ENCODE measurements at places on chromosomes 3 and 15. TPM values are rescaled to one million over a fixed set of nuclear protein-coding genes. Genes with fewer than 3 reads are reported as not detected.

DNA sequence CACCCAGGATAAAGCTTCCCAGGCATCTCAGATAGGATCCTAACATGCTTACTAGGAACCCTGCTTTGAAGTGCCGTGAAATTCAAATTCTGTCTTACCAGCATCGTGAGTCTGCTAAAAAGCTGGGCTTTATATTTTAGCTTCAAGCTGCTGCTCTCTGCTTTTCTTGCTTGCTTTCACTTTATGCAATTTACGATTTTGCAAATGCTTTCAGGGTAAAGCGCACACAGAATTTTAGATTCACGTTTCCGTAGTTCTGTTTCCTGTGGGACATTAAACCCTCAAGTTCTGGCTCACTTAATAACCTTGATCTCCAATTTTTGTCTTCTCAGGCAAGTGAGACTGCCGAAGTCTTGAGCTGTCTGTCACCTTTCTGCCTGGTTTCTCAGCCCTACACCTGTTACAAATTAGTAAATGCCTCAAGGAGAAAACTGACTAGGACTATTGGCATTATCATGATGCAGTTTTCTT, 170.5 kb upstream of the TGFBR2 start:
- DNase-seq: no peak

GRCh38 chr15:100308213-100308600, 33.6 kb downstream of the ADAMTS17 start:
- DNase-seq: no peak

Gene NUP210
- 21.2 TPM for polyA plus RNA-seq

Gene RGMA
- 13.3 TPM for polyA plus RNA-seq

Gene OXTR
- polyA plus RNA-seq: 0.90 TPM

Gene TRH
- 0.45 TPM for polyA plus RNA-seq

- DNase-seq: no peak
These were observed 12.0 kb downstream of the ALDH1A2 start for GRCh38 chr15:58053315-58054153.

DNA sequence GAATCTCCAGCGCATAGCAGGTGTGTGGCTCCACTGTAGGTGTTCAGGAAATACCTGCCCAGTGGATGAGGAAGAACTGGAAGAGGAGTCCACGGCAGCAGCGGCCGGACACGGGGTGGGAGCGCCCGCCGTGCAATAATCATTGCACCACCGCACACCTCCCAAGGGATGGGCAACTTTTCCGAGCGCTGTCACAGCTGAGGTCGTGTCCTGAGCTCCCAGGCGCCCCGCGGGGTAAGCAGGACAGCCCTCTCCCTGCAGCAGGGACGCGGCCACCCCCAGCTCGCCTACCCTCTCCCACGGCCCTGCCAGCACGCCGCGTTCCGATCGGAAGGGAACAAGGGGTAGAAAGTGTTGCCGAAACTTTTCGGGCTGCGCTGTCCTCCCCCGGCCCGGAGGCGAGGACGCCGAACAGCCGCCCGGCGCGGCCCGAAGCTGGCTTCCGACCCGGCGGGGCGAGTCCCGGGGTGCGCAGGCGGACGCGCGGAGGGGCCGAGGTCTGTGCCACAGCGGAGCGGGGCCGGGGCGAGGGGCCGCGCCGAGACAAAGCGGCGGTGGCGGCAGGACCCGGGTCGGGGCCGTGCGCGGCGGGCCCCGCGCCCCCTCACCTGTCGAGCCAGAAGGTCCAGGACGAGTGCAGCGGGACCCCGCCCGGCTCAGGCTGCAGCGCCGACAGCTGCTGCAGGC, 475 bp downstream of the EIF4E3 start:
- no peak for DNase-seq

Gene ATP6V1A
- polyA plus RNA-seq: 99.8 TPM

Gene RASL12
- polyA plus RNA-seq: 8.1 TPM

DNA sequence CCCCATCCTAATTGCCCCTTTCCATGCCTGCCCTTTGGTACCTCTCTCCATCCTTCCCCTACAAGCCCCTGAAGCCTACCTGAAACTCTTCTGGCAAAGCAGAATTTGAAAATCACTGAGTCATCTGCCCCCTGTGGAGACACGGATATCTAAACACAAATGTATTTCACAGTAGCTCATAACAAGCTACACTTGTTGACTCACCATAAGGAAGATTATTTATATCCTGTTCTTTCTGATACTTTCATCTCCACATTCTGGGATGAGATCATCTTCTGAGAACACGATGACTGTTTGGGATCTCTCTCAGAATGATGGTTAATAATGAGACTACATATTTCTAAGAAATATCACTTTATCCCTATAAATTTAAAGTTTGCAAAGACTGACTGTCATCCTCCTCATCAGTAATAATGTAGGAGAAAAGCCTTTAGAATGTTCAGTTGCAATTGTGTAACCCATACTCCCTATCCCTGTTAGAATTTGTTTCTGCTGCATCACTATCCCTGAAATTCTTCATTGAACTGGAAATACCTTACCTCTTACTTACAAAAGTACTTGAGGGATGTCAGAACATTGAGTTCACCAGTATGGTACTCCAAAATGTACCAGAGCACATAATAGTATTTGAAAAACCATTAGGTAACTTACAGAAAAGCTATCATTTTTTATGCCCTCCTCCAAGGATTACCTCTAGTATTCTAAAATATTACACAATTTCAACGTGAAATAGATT, 116.1 kb upstream of the IL12A start:
- DNase-seq: no peak

Gene ITIH4
- polyA plus RNA-seq: 9.8 TPM

DNA sequence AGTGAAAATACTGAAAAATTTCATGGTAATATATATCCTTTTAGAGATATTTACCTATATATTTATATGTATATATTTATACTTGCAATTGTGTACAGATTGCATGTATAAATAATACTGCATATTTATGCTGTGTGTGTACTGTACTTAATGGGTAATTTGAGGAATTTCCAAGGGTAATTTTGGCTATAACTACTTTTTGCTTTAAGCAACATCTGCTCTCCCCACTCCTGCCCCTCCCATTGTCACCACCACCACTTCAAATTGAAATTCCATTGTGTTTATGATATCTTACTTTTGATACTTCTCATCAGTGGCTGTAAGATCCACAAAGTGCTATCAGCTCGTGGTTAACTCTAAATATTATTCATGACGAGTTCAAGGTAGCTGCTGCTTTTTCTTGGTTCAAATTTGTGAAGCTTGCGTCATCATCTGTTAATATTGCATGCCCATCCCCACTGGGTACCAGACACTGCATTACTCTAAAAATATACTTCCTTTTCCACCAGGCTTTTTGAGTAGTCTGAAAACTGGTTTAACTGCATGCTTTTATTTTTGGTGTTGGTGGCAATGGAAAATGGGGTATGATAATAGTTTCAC, 91.7 kb upstream of the MITF start:
- no peak for DNase-seq

DNA sequence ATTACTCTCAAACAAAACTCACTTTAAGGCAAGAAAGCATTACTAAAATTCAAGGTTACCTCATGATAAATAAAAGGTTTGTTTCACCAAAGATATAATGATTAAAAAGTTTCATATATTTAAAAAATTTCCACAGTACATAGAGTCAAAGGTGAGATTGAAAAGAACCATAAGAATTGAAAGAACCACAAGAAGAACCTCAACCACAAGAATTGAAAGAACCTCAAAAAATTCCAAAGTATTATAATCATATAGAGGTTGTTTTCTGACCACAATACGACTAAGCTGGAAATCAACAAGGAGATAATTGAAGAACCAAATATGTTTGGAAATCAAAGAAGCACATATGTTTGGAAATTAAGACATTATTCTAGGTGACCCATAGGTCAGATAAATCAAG, 52.7 kb downstream of the SLC25A36 start:
- DNase-seq: no peak

DNA sequence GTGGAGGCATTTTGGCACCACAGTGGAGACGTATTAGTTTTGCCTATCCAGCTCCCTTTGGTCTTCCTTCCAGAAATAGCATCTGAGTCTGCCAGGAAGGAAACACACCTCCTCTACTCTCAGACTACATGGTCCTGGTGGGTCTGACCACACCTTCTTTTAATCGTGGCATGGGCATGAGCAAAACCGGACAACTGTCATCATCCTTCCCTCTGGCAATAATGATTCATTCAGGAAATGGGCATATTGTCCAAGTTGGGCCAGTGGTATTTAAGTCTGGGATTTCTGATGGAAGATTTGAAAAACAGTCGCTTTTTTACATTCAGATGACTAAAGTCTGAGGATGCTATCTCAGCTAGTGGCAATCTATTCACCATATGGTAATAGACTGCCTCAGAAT, 601.0 kb upstream of the ADAMTS9 start:
- no peak for DNase-seq

DNA sequence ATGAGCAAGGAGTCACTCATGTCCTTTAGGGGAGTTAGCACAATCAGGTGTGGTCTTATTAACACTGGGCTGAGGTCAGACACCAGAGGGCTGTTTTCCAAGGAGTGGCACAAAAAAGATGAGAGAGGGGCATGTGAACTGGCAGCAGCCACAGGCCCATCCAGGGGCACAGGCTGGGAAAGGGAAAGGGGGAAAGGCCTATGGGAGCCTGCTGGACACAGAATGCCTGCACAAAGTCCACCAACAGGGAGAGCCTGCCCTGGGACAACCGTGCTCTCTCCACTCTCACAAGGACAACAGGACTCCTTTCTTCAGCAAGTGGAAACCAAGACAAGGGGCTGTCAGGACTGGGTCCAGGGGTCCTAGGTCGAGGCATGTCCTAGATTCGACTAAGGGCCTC, 109.6 kb downstream of the ADCY5 start:
- no peak for DNase-seq

DNA sequence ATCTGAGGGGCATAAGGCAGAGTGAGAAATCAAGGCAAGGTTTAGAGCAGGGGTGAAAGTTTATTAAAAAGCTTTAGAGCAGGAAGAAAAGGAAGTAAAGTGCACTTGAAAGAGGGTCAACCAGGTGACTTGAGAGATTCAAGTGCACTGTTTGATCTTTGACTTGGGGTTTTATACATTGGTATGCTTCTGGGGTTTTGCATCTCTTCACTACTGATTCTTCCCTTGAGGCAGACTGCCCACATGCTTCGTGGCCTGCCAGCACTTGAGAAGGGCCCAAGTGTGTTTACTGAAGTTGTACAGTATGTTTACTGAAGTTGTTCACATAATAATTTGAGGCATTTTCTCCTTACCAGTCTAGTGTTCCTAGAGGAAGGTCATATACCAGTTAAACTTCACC, 367.0 kb upstream of the UBE2E2 start:
- DNase-seq: no peak

Gene CPLX3
- not detected for polyA plus RNA-seq

- DNase-seq: no peak
These were observed 133.6 kb downstream of the TJP1 start for GRCh38 chr15:29688506-29689286.

- no peak for DNase-seq
These were observed 67.1 kb downstream of the AAGAB start for GRCh38 chr15:67187351-67187854.

- no peak for DNase-seq
These were observed 35.9 kb downstream of the NR1I2 start for GRCh38 chr3:119817583-119818363.

DNA sequence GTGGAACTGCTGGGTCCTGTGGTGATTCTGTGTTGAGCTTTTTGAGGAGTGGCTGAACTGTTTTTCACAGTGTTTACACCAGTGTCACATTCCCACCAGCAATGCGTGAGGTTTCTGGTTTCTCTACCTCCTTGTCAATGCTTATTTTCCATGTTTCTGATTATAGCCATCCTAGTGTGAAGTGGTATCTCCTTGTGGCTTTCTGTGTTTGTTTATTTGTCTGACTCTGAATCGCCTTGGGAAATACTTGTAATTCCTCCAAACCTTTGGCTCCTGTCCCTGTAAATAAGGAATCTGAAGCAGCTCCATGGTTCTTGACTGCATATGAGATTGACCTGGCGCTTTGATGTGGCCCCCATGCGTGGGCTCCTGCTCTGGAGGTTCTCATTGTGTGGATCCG, 20.6 kb downstream of the FAN1 start:
- DNase-seq: no peak

DNA sequence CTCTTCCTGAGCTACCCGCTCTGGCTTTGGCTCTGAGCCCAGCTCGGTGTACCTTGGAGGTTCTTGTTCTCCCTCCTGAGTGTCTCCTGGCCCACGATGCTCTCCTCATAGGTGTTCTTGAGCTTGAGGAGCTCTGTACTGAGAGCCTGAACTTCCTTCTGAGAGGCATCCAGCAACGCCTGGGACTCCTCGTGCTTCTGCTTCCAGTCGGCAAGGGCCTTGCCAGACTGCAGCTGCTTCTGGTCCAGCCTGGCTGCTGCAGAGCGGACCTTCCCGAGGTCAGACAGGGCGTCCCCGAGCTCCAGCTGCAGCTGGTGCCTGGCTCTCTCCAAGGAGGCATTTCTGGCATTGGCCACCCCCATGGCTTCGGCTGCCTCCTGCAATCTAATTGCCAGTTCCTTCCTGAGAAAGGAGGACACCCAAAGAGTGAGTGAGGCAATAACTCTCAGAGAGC, 99.8 kb downstream of the MYH15 start:
- no peak for DNase-seq

Gene CLRN1
- polyA plus RNA-seq: not detected

GRCh38 chr3:177201700-177202397, 4.6 kb upstream of the TBL1XR1 start:
- DNase-seq: no peak

- DNase-seq: no peak
These were observed 13.8 kb upstream of the CCR1 start for GRCh38 chr3:46221938-46222337.

Gene SCN11A
- 1.4 TPM for polyA plus RNA-seq

Gene STARD5
- polyA plus RNA-seq: 4.5 TPM

DNA sequence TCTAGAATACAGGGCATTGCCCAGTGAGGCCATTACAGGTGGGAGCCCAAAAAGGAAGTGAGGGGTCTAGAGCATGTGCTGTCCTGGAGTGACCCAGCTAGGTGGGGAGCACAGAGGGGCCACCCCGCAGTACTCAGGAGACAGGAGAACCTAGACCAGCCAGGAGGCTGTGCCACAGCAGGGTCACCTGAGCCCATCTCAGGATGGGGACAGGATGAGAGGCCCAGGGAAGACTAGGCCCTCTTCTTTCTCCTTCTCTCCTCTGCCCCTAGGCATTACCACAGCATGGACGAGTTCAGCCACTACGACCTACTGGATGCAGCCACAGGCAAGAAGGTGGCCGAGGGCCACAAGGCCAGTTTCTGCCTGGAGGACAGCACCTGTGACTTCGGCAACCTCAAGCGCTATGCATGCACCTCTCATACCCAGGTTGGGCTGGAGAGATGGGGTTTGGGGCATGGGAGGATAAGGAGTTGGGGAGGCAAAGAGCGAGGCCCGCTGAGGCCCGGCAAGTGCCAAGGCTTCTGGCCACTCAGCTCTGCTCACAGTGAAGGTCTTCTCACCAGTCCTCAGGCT, 20.6 kb downstream of the LOXL1 start:
- no peak for DNase-seq

Gene IL17RB
- 13.9 TPM for polyA plus RNA-seq

Gene GOLGA6D
- polyA plus RNA-seq: 0.26 TPM

Measured in left renal pelvis (tissue), 4 donors.